HFFc6 (cell line): ENCODE measurements at places on chromosomes 12 and 14. TPM values are rescaled to one million over a fixed set of nuclear protein-coding genes. Genes with fewer than 3 reads are reported as not detected.

DNA sequence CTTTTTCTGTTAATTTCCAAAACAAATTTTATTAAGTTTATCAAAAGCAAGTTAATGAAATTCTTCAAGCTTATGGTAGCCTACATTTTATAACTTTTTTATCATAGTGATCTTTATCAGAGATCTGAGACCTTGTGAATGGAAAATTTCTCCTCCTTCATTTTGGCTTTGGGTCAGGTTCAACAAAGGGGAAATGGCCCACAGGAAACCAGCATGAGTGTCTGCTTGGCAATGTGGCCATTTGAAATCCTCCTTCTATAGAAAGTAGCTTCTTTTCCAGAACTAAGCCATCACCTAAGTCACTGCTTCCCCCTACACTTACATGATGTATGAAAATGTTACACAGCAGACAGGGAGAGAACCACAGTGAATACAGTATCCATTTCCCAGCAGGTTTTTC is 1.6 kb downstream of the RHOJ start:
- H3K27me3 ChIP-seq, result no peaks in the 10 kb centered on the region
- H3K27ac ChIP-seq, result no peak overlapping the region
- H3K36me3 ChIP-seq, result no peaks in the 10 kb centered on the region
- H3K4me1 ChIP-seq, result peaks cover 3% of the 10 kb centered on the region
- no peak for DNase-seq

DNA sequence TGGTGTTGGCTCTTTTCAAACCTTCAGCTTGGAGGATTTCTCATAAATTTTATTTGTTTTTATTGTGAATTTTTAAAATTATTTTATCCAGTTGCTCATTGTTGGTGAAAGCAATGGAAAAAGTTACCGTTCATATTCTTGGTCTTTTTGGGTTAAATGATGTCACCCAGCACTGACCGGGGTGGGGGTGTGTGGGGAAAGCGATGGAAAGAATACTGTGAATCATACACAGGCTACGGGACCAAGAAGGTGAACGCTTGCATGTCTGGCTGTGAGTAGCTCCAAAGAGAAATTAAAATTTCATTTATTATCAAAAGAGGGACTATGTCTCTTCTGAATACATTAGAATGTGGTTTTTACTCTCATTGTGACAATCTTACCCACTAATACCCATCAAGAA is 430.1 kb downstream of the AEBP2 start:
- no peaks in the 10 kb centered on the region for H3K4me1 ChIP-seq
- no peak for DNase-seq
- H3K27me3 ChIP-seq, result peaks cover 6% of the 10 kb centered on the region
- H3K27ac ChIP-seq, result no peak overlapping the region
- no peak overlapping the region for H3K4me3 ChIP-seq
- H3K36me3 ChIP-seq, result no peaks in the 10 kb centered on the region

GRCh38 chr12:110590806-110591326 is 7.7 kb upstream of the PPTC7 start:
- peaks cover 10% of the 10 kb centered on the region; the same call in 1 of the 2 replicates for H3K4me1 ChIP-seq
- DNase-seq, result no peak
- peaks cover 3% of the 10 kb centered on the region for H3K27me3 ChIP-seq
- H3K27ac ChIP-seq, result peak overlapping the region; percentile 71; the same call in 1 of the 2 replicates
- no peak overlapping the region for H3K4me3 ChIP-seq

DNA sequence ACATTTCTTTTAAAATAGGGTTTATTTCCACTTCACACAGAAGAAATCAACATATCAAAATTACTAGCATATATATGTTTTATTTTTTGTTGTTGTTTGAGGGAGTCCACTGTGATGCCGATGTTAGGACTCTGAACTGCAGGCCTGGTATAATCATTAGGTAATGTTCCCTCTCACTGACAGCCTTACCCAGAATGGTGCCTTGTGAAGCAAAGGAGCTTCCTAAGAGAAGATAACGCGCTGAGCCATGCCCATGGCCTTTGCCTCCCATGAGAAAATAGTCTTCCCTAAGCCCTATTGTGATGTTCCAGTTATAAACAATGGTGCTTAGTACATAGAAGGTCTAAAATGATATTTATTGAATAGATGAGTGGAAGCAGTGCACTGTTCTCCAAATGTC is 12.0 kb downstream of the GNG2 start:
- no peaks in the 10 kb centered on the region for H3K36me3 ChIP-seq
- H3K27ac ChIP-seq, result no peak overlapping the region; the same call in none of the 2 replicates
- H3K4me3 ChIP-seq, result no peak overlapping the region

- H3K27ac ChIP-seq, result no peak overlapping the region
- no peaks in the 10 kb centered on the region for H3K4me1 ChIP-seq
- H3K27me3 ChIP-seq, result peaks cover 3% of the 10 kb centered on the region; the same call in 1 of the 2 replicates
Observed at GRCh38 chr14:66300886-66301285, 185.3 kb upstream of the CCDC196 start.

DNA sequence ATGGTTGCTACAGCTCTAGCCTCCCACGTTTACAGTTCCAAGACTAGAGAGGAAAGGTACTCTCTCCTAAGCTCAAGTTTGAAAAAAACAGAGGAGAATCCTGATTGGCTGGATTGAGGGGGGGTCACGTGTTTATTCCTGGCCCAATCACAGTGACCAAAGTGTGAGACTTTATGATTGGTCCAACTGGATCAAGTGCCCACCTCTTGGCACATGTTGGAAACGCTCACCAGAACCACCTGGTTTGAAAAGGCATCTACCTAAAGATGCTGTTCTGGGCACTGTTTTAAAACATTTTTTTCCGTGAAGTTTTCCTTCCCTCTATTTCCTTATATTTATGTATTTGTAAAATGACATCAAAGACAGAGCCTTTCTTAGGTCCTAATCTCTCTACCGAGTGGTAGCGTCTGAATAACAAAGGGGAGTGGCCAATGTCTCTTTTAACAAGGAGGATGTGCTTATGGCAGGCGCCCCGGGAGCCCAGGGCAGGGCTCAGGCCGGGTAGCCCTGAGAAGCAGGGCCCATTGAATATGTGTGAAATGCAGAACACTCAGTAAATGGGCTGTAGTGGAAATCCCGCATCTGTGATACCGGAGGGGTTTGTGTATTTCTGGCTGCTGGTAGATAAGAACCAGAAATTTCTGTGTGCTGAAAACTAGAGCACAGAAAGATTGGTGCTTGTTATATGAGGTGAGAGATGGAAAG is 146.2 kb downstream of the ATP23 start:
- peaks cover 7% of the 10 kb centered on the region for H3K27me3 ChIP-seq
- no peak for DNase-seq
- no peak overlapping the region for H3K4me3 ChIP-seq
- no peaks in the 10 kb centered on the region for H3K4me1 ChIP-seq
- H3K27ac ChIP-seq, result no peak overlapping the region

DNA sequence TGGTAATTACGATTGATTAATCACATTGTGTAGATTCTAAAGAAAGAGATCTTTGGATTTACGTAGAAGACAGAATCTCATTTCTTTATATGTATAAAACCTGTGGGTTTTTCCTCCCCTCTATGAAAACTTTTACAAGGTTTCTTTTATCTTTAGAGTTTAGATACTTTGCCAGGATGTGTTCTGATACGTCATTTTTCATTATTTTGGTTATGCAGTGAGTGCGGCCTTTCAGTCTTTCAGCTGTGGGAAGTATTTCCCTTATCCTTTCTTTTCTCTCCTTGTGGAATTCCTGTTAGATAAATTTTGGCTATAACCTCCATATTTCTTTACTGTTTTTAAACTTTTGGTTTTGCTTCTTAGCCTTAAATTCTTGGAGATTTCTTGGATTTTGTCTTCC is 92.7 kb downstream of the TTLL5 start:
- H3K4me3 ChIP-seq, result no peak overlapping the region
- DNase-seq, result no peak
- H3K4me1 ChIP-seq, result peaks cover 33% of the 10 kb centered on the region

DNA sequence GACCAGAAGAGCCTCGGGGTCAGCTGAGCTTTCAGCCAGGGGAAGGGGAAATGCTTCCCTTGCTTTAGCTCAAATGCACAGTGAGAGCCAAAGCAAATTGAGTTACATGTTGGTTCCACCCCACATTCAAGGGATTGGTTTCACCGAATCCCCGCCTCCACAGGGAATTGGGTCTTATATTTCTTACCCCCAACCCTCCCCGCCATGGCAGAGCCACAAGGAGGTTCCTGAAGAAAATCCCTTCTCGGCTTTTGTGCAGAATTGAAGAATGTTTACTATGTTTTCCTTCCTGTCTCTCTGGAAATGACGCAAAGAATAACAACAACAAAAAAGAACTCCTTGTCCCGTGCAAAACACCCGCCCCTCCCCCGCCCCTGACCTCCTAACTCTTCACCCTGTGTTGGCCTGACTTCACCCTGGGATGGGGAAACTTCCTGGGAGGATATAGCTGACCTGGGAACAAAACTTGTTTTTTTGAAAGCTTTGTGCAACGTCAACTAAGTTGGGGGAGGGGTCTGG is 21.9 kb upstream of the CIPC start:
- H3K27ac ChIP-seq, result no peak overlapping the region; the same call in 1 of the 2 replicates
- H3K27me3 ChIP-seq, result peaks cover 7% of the 10 kb centered on the region
- DNase-seq, result no peak
- peaks cover 24% of the 10 kb centered on the region for H3K4me1 ChIP-seq
- H3K4me3 ChIP-seq, result peak overlapping the region; percentile 13; the same call in 1 of the 2 replicates
- no peaks in the 10 kb centered on the region for H3K36me3 ChIP-seq

DNA sequence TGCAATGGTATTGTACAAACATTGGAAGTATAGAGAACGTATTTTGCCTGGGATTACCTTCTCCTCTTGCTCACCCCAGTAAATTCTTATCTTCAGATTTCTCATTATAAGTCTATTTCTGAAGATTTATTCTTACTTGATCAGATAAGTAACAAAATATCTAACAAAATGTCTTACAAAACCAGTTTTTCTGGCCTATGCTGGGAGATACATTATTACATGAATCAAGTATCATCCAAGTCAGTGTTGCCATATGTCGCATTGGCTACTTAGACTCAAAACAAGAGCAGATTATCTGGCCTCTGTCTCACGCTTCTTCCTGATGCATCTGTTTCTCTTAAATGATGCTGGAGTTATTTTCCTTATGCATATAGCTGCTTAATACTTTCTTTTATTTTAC is 408.5 kb downstream of the CCER1 start:
- no peak overlapping the region for H3K27ac ChIP-seq
- DNase-seq, result no peak
- no peaks in the 10 kb centered on the region for H3K4me1 ChIP-seq
- no peaks in the 10 kb centered on the region for H3K27me3 ChIP-seq
- no peak overlapping the region for H3K4me3 ChIP-seq
- H3K36me3 ChIP-seq, result no peaks in the 10 kb centered on the region

GRCh38 chr14:42370056-42370455 is 763.4 kb downstream of the LRFN5 start:
- no peaks in the 10 kb centered on the region for H3K27me3 ChIP-seq
- H3K27ac ChIP-seq, result no peak overlapping the region
- DNase-seq, result no peak
- H3K4me1 ChIP-seq, result no peaks in the 10 kb centered on the region
- no peak overlapping the region for H3K4me3 ChIP-seq

- H3K27me3 ChIP-seq, result peaks cover 5% of the 10 kb centered on the region
- H3K4me1 ChIP-seq, result peaks cover 29% of the 10 kb centered on the region
- H3K36me3 ChIP-seq, result peaks cover 25% of the 10 kb centered on the region
- peak overlapping the region; percentile 99 for H3K4me3 ChIP-seq
- peak overlapping the region; percentile 97 for H3K27ac ChIP-seq
- no peak for DNase-seq
Observed at GRCh38 chr12:56040963-56041551, 661 bp upstream of the RPS26 start.

SIX4 gene
- total RNA-seq, result 14.8 to 18.1 TPM (median 16.8 TPM) in 3 replicates

GPRC5D gene
- not detected in 3 replicates for total RNA-seq

CLBA1 gene
- 8.1 to 11.5 TPM (median 10.7 TPM) in 3 replicates for total RNA-seq

AMDHD1 gene
- not detected in 3 replicates for total RNA-seq

ZNF891 gene
- total RNA-seq, result 0.61 to 0.63 TPM (median 0.61 TPM) in 3 replicates
